ENCODE measurements at places on chromosomes 4 and X. TPM values are rescaled to one million over a fixed set of nuclear protein-coding genes. Genes with fewer than 3 reads are reported as not detected.

Gene P2RY10
- total RNA-seq = 1.5 TPM

Gene TRPC3
- 14.1 TPM for total RNA-seq

Gene IDS
- total RNA-seq = 55.4 TPM

Gene BEX1
- 3.8 TPM for total RNA-seq

Gene ASMT
- total RNA-seq = not detected

Gene XPNPEP2
- total RNA-seq = 2.0 TPM

Gene KCNIP4
- 3.3 TPM for total RNA-seq

Gene CSTF2
- total RNA-seq = 19.5 TPM

Gene RTL9
- 0.17 TPM for total RNA-seq

Gene PRR32
- not detected for total RNA-seq

Gene FAM50A
- 71.3 TPM for total RNA-seq

Gene MXD4
- total RNA-seq = 98.4 TPM

Gene CXCL8
- total RNA-seq = 0.92 TPM

Gene SASH3
- 13.6 TPM for total RNA-seq

Gene TKTL1
- total RNA-seq = not detected

Gene FGF13
- total RNA-seq = 9.4 TPM

Gene EMCN
- total RNA-seq = 13.9 TPM

Gene S100P
- total RNA-seq = 33.4 TPM

Gene MAGEB10
- total RNA-seq = not detected

Gene ASB12
- 0.14 TPM for total RNA-seq

Gene TLR6
- 4.3 TPM for total RNA-seq

Gene TFDP3
- total RNA-seq = not detected

Gene FGF16
- not detected for total RNA-seq

Gene ARSJ
- total RNA-seq = 21.6 TPM

Gene XAGE1B
- not detected for total RNA-seq

Gene MAD2L1
- total RNA-seq = 2.6 TPM

Gene INTS6L
- total RNA-seq = 10.5 TPM

Gene GLOD5
- 4.8 TPM for total RNA-seq

Gene HTATSF1
- 35.8 TPM for total RNA-seq

Measured in mucosa of gallbladder (tissue), 1 donor.